ENCODE measurements at places on chromosomes 6 and 20.

DNA sequence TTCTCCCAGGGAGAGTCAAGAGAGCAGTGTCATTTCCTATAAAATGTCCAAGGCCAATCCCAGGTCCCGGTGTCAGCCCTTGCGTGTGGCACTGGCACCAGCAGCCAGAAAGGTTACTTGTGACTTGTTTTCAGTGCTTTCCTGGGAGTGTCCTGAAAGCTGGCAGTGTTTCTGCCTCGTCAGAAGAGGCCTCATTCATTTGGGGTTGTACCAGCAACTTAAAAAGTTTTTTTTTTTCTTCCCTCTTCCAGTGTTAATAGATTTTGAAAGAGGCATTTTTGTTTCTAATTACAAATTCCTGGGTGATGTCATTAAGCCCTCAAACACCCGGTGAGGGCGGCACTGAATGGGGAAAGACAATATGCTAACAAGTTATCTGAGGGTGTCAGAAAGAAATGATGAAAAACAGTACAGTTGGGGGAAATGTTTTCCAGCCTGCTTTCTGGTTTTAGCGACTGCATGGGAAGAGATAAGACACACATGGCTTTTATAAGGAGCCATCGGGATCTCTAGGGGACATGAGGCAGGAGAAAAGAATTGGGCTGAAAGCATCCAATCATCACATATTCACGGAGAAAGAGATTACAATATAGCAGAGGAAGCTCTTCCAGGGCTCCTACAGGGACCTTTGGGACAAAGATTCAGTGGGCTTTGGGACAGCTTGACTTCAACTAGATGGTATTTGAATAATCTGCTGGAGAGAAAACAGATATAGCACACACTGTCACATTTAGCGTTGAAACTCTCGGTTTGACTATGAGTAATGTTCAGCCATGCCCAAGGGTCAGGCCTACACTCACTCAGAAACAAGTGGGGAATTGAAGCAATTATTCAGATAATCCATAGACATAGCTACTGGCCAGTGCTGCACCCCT, 153.0 kb downstream of the BCAS1 start:
- DNase-seq, result no peak

DNA sequence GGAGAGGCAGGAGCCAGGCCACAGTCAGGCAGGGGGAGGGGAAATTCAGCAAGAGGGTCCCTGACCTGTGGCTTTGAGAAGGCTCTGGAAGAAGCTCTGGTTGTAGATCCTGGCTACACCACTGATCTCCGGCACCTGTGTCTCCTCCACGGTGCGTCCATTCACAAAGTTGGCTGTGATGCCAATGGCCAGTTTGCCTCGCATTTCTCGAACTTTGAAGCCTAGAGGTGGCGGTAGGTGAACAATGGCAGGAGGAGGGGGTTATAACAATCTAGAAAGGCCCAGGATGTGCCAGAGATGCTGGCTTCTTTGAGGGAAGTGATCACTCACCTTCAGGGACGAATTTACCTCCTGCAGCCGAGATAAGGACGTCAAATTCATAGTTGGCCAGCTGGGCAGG, 3.4 kb downstream of the MICAL1 start:
- DNase-seq, result no peak

- no peak for DNase-seq
These were observed 5.2 kb upstream of the GOPC start for GRCh38 chr6:117607511-117607910.

DNA sequence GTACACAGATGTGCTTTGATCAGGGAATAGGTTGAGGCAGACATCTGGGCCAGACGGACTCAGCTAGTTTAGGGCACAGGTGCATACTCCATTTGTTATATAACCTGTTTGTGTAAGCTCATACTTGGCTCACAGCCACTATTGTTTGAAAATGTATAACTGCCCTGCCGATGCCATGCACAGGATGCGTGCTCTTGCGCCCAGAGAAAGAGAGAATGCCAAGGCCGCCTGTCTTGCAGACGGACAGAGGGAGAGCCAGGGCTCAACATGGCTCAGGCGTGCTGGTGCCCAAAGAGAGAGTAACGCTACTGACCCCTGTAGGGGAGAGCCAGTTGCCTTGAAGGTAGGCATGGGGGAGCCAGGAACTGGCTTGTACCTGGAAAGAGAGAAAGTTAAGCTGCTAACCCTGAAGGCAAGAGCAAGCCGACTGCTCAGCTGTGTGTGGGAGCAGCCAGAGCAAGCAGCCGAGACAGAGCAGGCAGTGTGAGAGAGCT, 57.7 kb downstream of the FAM229B start:
- DNase-seq, result no peak

DNA sequence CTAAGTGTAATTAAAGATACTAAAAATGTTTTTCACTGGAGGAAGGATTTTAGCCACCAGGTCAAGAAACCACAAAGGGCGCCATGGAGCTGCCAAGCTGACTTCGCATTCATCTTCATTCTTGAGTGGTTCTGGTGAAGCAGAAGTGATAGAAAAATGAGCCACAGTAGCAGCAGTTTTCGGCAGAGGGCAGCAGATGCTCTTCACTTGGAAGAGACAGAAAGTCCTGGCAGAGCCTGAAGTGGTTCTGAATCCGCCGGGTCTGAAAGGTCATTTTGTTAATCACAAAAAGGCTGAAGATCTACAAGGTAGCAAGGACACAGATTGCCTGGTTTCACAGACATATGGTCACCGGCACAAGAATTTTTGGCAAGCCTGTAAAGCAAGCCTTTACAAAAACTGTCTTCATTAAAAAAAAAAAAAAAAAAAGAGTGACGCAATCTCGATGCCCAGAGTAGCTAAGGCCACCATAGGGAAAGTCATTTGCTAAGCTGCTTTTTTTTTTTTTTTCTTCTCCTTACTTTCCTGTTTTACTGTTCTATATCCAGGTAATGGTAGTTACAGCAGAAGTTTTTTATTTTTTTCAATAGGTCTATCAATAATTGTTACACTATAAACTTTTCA, 345.1 kb upstream of the AGPAT4 start:
- DNase-seq, result no peak

DNA sequence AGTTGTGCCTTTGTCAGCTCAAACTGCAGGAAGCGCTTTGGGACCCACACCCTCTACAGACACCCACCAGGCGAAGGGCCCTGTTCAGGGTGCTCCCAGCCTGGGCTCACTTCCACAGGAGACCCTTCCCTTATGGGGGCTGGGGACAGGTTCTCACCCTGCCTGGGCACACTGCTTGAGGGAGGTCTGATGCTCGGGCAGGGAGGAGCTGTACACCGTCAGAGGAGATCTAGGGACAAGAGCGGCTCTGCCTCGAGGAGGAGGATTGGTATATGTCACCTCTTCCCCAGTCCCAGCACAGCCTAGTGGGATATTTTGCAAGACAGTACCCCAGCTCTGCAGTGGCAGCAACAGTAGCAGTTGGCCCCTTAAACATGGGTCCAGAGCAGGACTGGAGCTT, 26.9 kb downstream of the GJA10 start:
- DNase-seq, result no peak

- no peak for DNase-seq
These were observed 80.2 kb upstream of the RNF217 start for GRCh38 chr6:124881898-124882578.

- DNase-seq, result no peak
These were observed 5.3 kb upstream of the CCM2L start for GRCh38 chr20:32004963-32005362.

GRCh38 chr6:100126790-100127484, 132.9 kb upstream of the MCHR2 start:
- no peak for DNase-seq

GRCh38 chr20:19938421-19939090, 78.6 kb upstream of the NAA20 start:
- no peak for DNase-seq

- DNase-seq, result no peak
These were observed 14.6 kb upstream of the RIPOR2 start for GRCh38 chr6:24950218-24950941.

DNA sequence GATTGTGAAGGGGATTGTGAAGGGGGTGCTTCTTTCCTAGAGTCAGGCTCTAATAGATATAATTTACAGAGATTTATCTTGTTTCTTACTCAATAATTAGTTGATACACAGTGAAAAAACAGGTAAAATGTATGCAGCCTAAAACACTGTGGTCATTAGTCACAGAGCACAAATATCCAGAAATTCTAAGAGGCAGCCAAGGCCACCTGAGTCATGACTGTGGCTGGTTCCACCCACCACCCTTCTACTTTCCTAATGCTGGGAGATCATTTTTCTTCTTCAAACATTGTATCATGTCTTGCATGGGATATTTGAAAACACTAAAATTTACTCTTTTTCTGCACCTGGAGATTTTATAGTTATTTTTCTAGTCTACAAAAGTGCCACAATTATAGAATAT, 181.6 kb downstream of the OTOR start:
- DNase-seq, result no peak

DNA sequence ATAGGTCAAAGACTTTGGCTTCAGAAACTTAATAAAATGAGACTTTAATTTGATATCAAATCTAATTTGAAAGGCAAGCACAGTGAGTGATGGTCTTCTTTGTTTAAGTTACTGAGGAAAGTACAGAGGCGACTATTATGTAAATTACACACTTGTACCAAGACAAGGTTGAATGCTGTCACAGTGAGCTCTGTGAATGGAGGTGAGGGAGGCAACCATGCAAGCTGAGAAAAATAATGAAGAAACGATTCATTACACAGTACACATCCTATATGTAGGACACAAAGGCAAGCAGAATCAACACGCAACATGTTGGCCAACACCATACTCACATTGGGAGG, 46.8 kb upstream of the CCDC28A start:
- DNase-seq, result no peak

DNA sequence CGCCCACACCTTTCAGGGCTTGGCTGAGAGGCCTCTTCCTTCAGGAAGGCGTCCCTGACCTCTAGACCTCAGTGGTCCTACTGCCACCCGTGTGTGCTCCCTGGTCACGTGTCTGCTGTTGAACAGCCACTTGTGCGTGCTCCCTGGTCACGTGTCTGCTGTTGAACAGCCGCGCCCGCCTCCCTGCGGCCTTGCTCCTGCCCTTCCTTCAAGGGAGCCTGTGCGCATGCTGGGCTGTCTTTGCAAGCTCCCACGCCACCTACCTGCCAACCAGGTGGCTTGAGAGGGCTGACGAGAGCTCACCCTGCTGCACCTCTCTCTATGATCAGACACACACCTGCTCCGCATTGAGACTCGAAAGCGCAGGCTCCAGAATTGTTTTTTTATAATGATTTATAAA, 179.3 kb downstream of the BMP7 start:
- no peak for DNase-seq

DNA sequence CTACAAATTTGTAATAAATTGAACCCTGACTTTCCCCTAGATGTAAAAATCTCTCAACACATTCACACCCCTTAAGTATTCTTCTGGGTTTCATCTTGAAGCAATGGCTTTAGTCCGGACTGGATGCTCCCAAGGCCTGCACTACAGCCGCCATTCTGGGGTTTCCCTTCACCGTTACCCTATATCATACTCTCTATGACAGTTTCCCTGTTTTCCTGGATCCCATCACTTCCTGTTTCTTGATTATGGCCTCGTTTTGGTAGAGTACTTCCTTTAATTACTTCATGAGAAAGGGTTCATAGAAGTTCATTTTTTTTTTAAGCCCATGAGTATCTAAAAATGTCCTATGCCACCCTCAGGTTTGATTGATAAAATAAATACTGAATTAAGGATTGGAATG, 11.7 kb downstream of the FIG4 start:
- no peak for DNase-seq

DNA sequence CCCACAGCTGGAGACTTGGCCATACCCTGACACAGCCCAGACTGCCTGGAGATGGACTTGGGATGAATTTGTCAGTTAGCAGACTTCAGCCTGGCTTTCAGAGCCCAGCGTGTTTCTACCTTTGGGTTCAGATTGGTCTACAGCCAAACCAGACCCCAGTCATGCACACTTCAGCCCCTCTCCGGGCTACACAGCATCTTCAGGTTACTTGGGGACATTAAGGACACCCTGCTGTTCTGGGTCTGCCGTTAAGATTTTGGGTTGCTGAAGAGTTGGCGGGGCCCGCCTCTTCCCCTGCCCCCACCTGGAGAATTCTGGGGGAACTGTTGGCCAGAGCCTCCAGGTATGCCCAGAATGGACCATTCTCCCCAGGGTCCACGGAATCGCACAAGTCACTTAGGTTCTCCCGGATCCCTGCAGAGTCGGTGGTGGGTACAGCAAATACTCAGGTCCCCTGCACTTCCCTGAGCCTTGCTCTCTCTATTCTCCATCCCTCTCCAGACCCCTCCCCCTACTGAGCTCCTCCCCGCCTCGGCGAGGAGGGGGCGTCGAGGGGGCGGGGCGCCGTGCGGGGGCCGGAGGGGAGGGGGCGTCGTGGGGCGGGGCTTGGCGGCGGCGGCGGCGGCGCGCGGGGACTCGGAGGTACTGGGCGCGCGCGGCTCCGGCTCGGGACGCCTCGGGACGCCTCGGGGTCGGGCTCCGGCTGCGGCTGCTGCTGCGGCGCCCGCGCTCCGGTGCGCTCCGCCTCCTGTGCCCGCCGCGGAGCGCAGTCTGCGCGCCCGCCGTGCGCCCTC, at the start of gene PTK7:
PTK7 (plus strand) TSS at position 645 of the 794 bp plus-strand sequence. CDS start 175 bp downstream, outside the sequence.
- DNase-seq, result no peak

GRCh38 chr20:1813674-1814635, 81.3 kb upstream of the SIRPA start:
- DNase-seq, result no peak

DNA sequence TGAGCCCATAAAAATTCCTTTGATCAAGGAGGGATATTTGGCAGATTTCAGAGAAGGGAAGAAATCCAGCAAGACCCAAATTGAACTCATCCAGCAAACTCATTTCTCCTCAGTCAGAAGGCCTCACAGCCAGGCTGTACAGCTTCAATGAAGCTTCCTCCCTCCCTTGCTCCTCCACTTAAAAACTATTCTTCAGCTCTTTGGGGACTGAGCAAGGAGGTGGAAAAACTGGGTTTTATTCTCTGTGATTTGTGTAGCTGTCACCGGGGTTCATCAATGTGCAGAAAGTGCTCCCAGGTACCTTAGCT, 158.7 kb upstream of the ZNF184 start:
- DNase-seq, result no peak

GRCh38 chr6:141212296-141212695, 920.4 kb upstream of the GJE1 start:
- no peak for DNase-seq

GRCh38 chr6:1475174-1475573, 85.8 kb downstream of the FOXF2 start:
- DNase-seq, result no peak

DNA sequence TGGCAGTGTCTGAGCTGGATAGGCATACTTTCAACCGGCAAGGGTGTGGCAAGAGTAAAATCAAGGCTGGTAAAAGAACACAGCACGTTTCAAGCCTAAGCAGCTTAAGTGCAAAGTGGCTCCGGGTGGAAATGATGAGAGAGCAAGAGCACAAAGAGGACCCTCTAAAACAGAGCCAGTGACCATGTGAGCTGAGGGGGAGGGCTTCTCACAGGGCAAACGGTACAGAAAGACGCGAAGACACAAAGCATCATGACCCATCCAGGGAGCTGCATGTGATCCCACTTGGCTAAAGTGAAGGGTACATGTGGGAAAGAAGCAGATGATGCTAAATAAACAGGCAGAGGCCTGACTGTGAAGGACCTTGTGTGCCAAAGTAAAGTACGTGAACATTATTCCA, 25.7 kb downstream of the FKBP5 start:
- DNase-seq, result no peak

- no peak for DNase-seq
These were observed 21.6 kb upstream of the PI3 start for GRCh38 chr20:45153147-45153546.

All from activated T-helper 1 cell treated with anti-CD3 and anti-CD28 coated beads, Interleukin-12 subunit alpha, Interleukin-12 subunit beta, Interleukin-2, Interleukin-4 antibody, amounts not matched to agents 30 ng/mL and 10 ng/mL and 1 ng/mL, durations not matched to agents 14 hours and 24 hours and 36 hours (primary cell).